ENCODE measurements at places on chromosomes 1 and 21.

- no peak for DNase-seq
Measured at GRCh38 chr1:67573311-67573872, 111.6 kb upstream of the GADD45A start.

GRCh38 chr1:187454010-187454409 lies 625.3 kb downstream of the PLA2G4A start:
- DNase-seq, result no peak

- DNase-seq, result no peak
Measured at GRCh38 chr21:27040738-27041469, 74.0 kb upstream of the ADAMTS5 start.

GRCh38 chr1:228352677-228353481 lies 53.8 kb downstream of the TRIM11 start:
- no peak for DNase-seq

DNA sequence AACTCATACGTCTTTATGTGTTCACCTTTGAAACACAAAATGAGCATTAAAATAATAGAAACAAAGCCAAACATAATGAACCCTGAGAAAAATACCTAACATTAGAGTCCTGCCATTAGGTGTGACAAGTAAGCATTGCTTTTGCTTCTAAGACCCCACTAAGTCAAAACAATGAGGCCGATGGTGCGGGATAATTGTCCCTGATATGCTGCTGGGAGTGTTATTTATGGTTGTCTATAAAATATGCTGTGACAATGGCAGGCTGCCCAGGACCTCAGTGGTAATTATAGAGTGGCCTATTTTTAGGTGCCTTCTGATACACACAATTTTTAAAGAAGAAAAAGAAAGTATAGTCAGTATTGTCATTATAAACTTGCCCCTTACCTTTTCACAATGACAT lies 1423.1 kb downstream of the AMY1C start:
- no peak for DNase-seq

DNA sequence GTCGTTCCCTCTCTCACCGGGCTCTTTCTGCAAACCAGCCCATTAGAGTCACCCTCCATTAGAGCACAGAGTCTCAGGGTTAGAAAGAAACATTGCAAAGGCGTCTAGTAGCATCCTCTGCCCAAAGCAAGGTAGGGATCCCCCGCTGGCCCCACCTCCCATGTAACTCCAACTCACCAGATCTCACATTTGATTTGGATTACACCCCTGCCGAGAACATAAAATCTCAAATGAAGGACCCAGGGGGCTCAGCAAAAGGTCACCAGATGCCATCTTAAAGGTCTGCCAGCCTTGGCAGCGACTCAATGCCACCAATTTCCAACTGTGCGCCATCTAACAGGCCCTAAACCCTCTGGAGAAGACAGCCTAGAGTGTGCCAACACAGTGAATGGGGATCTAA lies 14.1 kb downstream of the C1orf87 start:
- DNase-seq, result no peak

DNA sequence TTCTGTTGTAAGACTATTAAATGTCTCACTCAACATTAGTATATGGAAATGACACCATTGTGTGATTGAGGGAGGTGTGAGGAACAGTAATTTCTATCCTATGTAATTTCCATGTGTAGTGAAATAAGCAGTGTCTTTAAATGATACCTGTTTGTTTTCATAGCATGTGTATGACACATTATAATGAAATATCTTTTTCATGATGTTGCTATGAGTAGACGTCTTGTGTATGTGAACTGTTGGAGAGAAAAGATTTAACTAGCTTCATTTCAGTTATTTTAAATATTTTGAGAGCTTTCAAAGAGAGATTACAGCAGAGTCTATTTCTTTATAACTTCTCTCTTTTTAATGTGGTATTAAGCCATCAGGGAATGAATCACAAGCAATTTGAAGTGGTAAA lies 71.5 kb upstream of the QSOX1 start:
- no peak for DNase-seq

- DNase-seq, result no peak
Measured at GRCh38 chr21:32190493-32191144, 88.2 kb downstream of the MIS18A start.

DNA sequence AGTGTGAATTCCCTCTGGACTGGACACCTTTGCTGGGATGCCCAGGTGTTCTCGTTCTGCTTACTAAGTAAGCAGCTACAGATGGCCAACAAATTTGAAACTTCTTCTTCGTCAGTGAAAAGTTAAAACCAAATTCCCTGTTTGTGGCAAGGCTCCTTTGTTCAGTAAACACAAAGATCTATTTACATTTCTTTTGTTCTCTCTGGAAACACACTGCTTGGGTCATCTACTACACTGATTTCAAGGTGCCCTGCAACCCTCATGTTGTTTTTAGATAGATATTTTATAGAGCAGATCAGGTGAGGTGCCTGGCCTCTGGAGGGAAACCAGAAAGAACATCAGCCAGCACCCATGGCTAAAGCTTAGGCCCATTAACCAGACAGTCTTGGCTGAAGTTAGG lies 157.2 kb upstream of the UBE2U start:
- no peak for DNase-seq

- DNase-seq, result no peak
Measured at GRCh38 chr1:20486457-20487235, 636 bp upstream of the CAMK2N1 start.

- no peak for DNase-seq
Measured at GRCh38 chr1:116934586-116935207, 25.0 kb downstream of the PTGFRN start.

DNA sequence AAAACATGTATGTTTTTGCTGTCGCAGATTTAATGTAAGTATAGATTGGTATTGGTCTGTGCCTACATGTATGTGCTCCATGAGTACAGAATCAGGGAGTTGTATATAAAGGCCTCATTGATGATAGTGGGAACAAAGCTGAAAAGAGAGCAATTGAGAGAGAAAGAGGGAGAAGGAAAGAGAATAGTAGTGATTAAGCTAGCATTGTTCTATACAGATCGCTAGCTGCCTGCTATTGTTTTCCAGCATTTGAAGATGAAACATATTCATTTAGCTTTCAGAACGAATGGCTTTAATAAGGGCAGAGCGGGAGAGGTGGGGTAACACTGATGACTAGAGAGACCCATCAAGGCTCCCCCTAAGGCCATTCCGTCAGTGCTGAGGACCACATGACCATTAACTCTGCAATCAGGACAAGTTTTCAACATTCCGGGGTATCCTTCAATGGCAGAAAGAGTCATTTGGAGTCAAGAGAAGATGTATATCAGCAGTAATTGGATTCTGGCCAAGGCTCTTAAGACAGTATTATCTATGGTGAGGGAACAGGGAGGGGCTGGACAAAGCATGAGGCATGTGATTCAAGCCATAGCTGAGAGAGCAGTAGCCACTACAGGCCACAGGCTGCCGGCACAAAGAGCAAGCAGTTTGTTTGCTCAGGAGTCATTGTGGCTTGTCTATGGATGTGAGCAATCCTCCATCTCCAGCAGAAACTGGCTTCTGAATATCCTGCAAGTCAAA lies 176.5 kb downstream of the PBX1 start:
- DNase-seq, result no peak

DNA sequence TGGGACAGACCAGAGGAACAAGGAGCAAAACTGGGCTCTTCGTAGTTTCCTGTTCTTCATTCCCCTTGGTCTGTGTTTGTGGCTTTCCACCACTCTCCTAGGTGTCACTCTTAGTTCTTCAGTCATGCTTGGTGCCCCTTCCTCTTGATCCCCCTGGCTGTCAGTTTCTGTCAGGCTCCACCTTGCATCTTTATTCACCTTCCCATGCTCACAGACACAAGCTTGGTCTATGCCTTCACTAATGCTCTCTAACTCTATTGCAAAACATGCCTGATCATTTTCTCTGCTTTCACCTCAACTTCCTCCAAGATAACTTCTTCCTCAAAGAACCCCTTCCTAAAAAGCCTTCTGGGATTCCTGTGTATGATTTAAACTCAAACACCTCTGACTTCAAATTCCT lies 122.9 kb downstream of the GLUL start:
- no peak for DNase-seq

Measured in stimulated activated naive CD4-positive, alpha-beta T cell treated with Interleukin-2 at 50 U/mL for 16 hours (primary cell).